ENCODE measurements at places on chromosomes 5 and 9.

DNA sequence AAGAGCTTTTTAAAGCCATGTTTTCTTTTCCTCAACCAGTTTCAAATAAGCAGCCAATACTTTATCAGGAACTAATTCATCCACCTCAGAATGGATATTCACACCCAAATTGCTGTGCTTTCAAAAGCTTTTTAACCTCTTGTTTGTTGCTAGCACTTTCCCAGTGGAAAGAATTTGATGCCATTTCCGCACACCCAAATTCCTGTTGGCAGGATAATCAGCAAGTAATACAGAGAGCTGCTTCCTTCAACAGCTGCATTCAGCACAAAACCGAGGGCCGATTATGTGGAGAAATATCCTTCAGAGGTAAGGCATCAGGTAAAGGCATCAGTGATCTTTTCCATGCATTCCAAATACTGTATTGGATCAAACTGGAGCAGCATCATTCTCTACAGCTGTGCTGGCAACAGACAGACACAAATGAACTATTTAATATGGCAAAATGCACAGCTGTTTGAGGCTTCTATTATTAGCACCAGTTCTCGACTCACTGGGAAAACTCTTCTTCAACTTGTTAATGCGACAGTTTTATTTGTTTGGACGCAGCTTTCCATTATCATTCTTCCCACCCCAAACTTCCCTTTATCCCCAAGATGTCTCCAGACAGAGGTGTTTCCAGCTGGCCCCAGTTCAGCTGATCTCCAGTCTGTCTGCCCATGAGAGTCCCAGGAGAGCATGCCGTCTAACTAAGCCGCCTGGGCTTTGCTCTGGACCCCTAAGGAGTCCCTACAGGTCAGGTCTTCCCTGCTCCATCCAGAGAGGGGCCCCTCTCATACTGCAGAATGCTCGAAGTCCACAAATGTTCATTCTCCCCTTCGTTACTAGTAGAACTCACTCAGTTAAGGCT lies 22.2 kb upstream of the MGAT1 start:
- no peak overlapping the region for H3K27ac ChIP-seq
- no peak overlapping the region for H3K4me3 ChIP-seq
- no peak for DNase-seq
- H3K27me3 ChIP-seq, result no peaks in the 10 kb centered on the region
- peaks cover 30% of the 10 kb centered on the region for H3K4me1 ChIP-seq

DNA sequence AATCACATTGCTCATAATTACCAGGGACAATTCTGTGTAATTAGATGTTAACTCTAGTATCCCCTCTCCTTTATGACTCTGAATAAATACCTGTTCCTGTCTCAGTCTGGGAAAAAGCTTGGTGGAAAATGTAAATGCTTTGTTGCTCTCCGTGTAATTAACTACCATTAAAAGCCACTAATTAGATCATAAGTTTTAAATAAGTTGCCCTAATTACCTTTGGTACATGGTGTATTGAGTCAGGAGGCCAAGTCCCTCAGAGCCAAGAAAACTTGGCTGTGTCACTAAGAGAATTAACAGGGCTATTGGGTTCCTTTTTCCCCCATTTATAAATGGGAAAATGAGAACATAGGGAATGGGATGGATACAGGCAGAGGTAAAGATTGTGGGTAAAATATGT lies 617.6 kb downstream of the TLR4 start:
- DNase-seq, result no peak
- H3K27me3 ChIP-seq, result no peaks in the 10 kb centered on the region
- no peak overlapping the region for H3K27ac ChIP-seq
- H3K4me3 ChIP-seq, result no peak overlapping the region

- no peak for DNase-seq
- peaks cover 2% of the 10 kb centered on the region for H3K27me3 ChIP-seq
- no peak overlapping the region for H3K27ac ChIP-seq
- no peaks in the 10 kb centered on the region for H3K4me1 ChIP-seq
Observed at GRCh38 chr9:108759835-108760234, 96.0 kb downstream of the ACTL7B start.

DNA sequence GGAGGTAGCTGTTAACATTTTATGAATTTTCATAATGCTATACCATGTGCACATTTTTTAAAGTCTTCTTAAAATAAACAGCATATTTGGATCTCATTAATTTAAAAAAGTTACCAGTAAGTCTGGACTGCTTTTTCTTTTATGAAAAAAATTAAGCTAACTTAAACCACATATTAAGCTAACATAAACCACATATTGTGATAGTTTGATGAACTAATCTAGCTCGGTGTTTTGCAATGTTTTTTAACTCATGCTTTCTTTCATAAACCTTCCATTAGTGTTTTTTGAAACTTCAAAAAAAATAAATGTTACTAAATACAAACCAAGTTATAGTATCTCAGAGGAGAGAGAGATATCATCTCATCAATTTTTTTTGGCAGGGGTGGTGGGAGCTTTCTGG lies 26.5 kb downstream of the POLK start:
- peaks cover 17% of the 10 kb centered on the region for H3K4me1 ChIP-seq
- H3K27ac ChIP-seq, result no peak overlapping the region
- no peaks in the 10 kb centered on the region for H3K27me3 ChIP-seq
- no peak for DNase-seq
- H3K36me3 ChIP-seq, result peaks cover 51% of the 10 kb centered on the region

All from activated B cell treated with CpG ODN at 0.5 μM for 24 hours (primary cell).